ENCODE measurements at places on chromosomes 3 and 15.

- DNase-seq, result no peak
These were observed 474.8 kb upstream of the GBE1 start for GRCh38 chr3:82236257-82236656.

DNA sequence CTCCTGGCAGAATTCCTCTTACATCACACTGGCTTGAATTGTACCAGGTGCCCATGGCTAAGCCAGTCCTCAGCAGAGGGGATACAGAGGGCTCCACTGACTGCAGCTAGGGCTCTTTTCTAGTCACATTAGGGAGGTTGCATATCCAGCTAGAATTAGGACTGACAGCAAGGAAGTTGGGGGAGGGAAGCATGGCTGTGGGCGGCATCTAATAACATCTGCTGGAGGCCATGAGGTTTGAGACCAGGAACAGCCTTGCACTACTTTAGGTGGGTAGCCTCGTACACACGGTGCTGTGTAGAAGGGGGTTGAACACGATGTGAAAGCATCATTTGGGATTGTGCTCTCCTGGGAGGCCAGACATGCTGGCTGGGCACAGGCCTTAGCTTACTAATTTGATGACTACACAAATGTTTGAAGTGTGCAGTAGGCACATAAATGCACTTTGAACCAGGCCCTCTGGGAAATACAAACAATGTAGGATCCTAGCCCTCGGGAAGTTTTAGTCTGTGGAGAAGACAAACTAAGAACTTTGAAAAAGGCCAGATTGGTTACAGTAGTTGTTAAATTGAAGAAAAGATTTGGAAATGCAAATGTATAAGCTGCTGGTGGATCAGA lies 30.2 kb downstream of the CHCHD6 start:
- no peak for DNase-seq

DNA sequence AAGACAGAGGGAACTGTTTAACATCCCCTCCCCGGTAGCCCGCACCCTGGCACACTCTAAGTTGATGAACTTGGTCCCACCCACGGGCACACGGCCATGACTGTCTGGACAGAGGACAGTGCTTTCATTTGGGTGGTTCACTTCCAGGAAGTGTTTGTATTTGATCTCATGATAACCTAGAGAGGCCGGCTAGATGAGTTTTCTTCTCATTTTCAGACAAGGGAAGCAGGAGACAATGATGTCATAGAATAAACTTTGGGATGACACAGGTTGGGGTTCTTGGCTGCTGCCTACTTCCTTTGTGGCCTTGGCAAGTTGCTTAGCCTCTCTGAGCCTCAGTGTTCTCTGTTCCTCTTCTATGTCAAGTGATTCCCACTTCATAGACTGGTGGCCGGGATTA lies 16.1 kb upstream of the LYSMD4 start:
- no peak for DNase-seq

- DNase-seq, result no peak
These were observed 459.5 kb downstream of the DIPK2A start for GRCh38 chr3:144431134-144431533.

GRCh38 chr3:134344560-134344959 lies 29.7 kb downstream of the AMOTL2 start:
- no peak for DNase-seq

- DNase-seq, result no peak
These were observed 33.2 kb downstream of the BMF start for GRCh38 chr15:40075298-40076044.

- no peak for DNase-seq
These were observed 297.5 kb upstream of the STT3B start for GRCh38 chr3:31235062-31235700.

DNA sequence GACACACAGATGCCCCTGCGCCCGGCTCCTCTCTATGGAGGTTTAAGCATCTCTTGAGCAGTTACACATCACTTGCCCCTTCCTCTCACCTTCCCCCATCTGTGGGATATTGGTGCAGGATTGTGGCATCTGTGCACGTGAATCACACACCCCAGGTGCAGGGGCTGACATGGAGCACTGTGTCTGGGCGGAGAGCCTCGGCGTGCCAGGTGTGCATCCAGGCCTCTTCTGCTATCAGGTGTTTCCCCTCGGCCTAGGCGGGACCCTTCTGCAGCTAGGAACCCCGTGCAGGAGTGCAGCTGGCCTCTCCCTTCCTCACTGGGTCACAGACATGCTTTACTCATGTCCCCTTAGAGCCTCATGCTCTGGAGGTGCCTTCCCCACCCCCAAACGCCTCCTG lies 33.4 kb upstream of the MUC13 start:
- DNase-seq, result no peak

GRCh38 chr3:72727172-72727571 lies 121.1 kb downstream of the SHQ1 start:
- no peak for DNase-seq

DNA sequence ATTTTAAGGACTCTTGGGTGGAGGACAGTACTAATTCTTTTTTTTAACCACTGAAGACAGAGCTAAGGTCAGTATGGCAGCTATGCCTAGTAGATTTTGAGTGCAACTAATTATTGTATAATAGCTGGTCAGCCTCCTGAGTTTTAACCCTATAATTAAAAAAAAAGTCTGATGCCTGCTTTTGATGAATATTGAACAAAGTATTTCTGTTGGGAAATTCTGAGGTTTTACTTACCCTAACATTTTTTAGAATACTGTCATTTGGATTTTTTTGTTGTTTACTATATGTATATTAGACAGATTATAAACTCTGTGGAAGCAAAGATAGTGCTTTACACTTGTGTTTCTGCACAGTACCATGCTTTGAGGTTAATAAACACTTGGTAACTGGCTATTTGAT lies 20.8 kb downstream of the TCF12 start:
- DNase-seq, result no peak

DNA sequence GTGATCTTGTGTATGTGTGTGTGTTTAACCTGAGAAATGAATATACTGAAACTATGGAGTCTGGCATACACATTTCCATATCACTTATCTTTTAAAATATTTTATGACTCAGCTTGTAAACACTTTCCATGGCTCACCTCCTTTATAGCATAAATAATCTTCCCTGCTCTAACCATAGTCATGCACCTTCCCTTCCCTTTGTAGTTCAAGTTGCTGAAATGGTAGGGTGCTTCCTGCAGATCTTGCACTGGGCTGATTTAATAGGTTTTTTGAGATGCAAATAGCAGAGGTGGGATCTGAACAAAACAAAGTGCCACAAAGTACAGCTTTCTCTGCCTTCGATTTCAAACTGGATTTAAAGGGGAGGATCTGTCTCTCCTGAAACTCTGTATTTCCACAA lies 712.7 kb upstream of the LMCD1 start:
- no peak for DNase-seq

GRCh38 chr3:61996366-61996765 lies 377.0 kb downstream of the FEZF2 start:
- DNase-seq, result no peak

Data from effector CD4-positive, alpha-beta T cell (primary cell).